NCI-H345 (cell line): ENCODE measurements at places on chromosomes 1 and 21.

GRCh38 chr1:115364046-115364779, 26.2 kb upstream of the NGF start:
- no peak for DNase-seq

GRCh38 chr1:164636757-164637156, 77.8 kb downstream of the PBX1 start:
- no peak for DNase-seq

GRCh38 chr1:245566952-245567351, 412.2 kb downstream of the KIF26B start:
- DNase-seq: no peak

DNA sequence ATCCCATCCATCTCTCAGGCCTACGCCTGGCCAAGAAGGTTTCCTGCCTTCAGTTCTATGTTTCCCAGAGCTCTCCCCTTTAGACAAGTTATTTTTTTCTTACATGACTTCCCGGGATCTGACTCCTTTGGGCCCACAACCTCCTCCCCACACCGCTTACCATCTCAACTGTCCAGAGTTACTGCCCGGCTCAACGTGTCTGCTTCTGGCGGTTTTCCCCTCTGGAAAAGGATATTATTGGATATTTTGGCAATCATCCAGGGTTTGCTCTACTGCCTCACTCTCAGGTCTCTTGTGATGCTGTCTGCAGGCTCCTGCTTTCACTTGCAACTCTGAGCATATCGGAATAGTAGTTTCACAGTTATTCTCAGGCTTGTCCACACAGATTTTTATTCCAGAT, 318.2 kb upstream of the CAMK1G start:
- peak; percentile 48 for DNase-seq

- peak; percentile 54 for DNase-seq
These were observed 24.4 kb upstream of the CLDN14 start for GRCh38 chr21:36504067-36505058.

- no peak for DNase-seq
These were observed 980 bp upstream of the METTL18 start for GRCh38 chr1:169795687-169796086.

- no peak for DNase-seq
These were observed 49.9 kb downstream of the WNT9A start for GRCh38 chr1:227897704-227898438.

DNA sequence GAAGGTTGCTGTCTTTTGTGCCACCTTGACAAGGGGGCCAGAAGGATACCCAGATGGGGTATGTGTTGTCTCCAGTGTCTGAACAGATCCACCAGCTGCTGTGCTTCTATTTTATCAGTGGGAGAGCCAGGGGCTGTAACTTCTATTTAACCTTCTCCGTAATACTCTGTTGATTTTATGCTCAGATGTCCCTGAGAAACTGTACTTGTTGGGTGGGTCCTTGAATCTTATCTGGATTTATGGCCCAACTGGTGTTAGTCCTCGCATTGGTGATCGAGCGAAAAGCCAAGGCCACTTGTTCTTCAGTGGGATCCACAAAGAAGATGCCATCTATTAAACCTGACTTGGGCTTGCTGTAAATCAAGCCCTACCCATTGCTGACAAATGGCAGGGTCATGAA, 56.4 kb downstream of the ST6GALNAC3 start:
- no peak for DNase-seq

DNA sequence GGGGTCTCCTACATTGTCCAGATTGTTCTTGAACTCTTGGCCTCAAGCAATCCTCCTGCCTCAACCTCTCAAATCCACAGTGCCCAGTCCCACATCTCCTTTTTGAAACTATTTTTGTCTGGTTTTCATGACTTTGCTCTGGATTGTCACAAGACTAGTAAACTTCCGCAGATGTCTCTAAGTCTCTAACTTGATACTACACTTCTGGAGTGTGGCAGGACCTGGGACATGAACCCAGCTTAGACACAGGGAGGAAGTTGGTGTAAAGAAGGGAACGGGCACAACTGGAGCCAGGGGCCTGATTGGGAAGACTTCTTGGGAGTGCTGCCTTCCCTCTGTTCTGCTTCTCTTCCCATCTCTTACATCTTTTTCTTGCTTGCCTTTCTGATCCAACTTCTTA, 16.2 kb upstream of the DISC1 start:
- DNase-seq: no peak

- no peak for DNase-seq
These were observed 35.8 kb downstream of the PRRX1 start for GRCh38 chr1:170699696-170700095.

DNA sequence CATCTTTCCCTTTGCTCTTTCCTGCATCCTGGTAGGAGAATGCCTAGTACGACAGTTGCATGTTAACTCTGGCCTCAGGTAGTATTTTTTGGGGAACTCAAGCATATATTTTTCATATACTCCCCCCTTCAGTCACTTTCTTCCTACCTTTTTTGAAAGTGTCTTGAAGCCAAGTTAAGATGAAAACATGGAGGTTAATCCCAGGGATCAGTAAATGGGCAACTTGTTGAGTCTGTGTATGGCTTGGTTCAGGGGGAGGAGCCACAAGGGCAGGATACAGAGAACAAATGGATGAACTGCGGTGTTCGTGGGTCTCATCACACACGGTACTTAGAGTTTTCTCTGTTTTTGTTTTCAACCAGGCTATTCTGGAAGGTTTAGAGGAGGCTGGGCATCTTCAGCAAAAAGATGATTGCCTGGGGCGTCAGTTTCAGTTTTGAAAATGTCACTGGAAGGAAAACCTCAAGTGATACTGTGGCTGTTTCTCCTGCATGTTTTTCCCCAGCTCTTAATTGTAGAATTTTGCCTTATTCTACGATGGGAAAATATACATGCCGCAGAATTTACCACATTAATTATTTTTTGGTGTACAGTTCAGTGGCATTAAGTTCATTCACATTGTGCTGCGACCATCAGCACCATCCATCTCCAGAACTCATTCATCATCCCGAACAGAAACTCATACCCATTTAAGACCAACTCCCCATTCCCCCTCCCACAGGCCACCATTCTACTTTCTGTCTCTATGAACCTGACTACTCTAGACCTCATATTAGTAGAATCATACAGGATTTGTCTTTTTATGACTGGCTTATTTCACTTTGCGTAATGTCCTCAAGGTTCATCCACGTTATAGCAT, 71.5 kb downstream of the MAP10 start:
- DNase-seq: no peak

GRCh38 chr1:203216274-203217138, 13.0 kb downstream of the CHIT1 start:
- peak; percentile 78 for DNase-seq
